ENCODE measurements at places on chromosomes 4 and X. TPM values are rescaled to one million over a fixed set of nuclear protein-coding genes. Genes with fewer than 3 reads are reported as not detected.

GRCh38 chr4:12672303-12672702 lies 811.8 kb downstream of the RAB28 start:
- H3K27me3 ChIP-seq, result no peaks in the 10 kb centered on the region
- H3K4me1 ChIP-seq, result no peaks in the 10 kb centered on the region
- no peaks in the 10 kb centered on the region for H3K36me3 ChIP-seq
- no peak overlapping the region for H3K4me3 ChIP-seq
- DNase-seq, result no peak
- no peak overlapping the region for H3K27ac ChIP-seq

- no peaks in the 10 kb centered on the region for H3K36me3 ChIP-seq
- no peaks in the 10 kb centered on the region for H3K4me1 ChIP-seq
- peak; percentile 93 for DNase-seq
- no peak overlapping the region for H3K27ac ChIP-seq
Observed at GRCh38 chr4:77652237-77652897, 46.7 kb downstream of the CXCL13 start.

GRCh38 chr4:48575964-48576363 lies 85.9 kb downstream of the ZAR1 start:
- no peak overlapping the region for H3K27ac ChIP-seq
- no peak overlapping the region for H3K4me3 ChIP-seq
- no peaks in the 10 kb centered on the region for H3K4me1 ChIP-seq

DNA sequence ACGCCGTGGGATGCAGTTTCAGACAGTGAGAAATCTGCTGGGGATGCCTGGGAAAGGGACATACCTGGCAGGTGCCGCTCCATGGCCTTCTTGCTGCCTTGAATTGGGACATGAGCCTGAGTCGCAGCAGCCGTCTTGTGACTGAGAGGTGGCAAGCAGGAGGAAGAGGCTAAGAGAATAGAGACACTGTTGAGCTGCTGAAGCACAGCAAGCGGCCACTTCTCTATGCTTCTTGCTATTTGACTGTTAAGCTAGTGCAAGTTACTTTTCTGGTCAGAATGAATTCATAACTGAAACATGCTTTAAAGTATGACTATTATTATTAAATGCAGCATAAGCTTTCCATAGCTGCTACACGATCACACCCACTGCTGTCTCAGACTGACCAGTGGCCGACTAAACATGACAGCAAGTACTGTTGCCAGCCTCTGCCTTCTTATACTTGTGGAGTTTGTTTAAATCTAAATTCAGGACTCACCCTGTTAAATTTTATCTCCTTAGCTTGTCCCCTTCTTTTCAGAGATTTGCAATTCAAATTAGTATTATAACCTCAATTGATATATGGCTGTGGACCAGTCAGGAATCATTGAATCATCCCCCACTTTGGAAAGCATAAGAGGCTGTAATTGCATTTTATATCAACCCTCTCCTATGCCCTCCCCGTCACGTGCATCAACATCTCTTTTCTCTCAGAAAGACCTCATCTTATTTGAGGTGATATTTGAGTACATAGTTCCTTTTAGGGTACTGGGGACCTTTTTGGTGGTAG lies 24.8 kb upstream of the ACSL1 start:
- DNase-seq, result no peak
- no peaks in the 10 kb centered on the region for H3K4me1 ChIP-seq
- no peaks in the 10 kb centered on the region for H3K27me3 ChIP-seq
- H3K4me3 ChIP-seq, result no peak overlapping the region
- H3K36me3 ChIP-seq, result no peaks in the 10 kb centered on the region

- DNase-seq, result no peak
- H3K4me3 ChIP-seq, result no peak overlapping the region
- H3K4me1 ChIP-seq, result peaks cover 4% of the 10 kb centered on the region
- H3K27ac ChIP-seq, result no peak overlapping the region
- H3K27me3 ChIP-seq, result no peaks in the 10 kb centered on the region
Observed at GRCh38 chr4:122845066-122845465, 18.4 kb downstream of the FGF2 start.

DNA sequence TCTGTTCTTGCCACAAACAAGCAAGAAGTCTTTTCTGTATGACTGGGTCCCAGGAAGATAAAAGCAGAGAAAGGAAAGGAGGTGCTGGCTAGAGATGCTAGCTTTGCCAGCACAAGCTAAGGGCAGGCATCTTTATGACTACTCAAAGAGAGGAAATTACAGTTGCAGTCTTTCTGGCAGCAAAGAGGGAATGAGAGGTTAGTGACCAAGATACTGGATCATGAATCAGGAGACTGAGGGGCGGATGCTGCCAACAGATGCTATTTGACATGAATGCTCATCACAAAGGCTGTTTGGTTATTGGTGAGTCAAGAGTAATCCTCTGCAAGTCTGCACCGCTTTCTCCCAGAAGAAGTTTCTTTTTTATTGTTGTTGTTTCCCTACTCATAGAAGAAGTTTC lies 5.5 kb upstream of the XIAP start:
- H3K4me3 ChIP-seq, result no peak overlapping the region
- H3K36me3 ChIP-seq, result no peaks in the 10 kb centered on the region
- no peak for DNase-seq
- H3K27ac ChIP-seq, result no peak overlapping the region
- H3K4me1 ChIP-seq, result no peaks in the 10 kb centered on the region
- H3K27me3 ChIP-seq, result no peaks in the 10 kb centered on the region

DNA sequence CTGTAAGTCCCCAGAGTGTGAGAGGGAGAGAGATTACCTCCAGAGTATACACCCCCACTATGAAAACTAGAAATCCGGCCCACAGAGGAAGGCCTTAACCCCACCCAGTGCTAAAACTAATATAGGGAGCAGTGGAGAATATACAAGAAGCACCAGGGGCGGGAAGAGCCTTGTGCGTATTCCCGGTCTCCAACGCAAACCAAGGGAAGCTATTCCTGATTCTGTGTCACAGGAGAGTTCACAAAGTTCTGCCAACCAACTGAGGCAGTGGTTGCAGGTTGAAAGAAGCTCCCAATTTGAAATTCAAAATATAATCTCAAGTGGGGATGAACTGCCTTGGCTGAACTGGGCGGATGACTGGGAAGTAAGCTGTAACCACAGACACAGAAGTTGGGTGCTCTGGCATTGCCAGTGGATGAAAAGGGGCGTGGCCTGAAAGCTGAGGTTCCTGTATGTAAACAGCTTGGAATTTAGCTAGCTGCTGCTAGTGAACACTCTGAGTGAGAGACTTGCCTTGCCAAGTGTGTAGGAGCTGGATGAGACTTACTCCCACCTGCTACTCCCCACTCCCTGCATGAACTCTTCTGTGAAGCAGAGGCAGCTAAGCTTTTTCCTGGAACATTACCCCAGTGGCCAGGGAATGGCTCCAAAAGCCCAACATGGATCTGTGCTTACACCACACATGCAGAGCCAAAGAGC lies 32.7 kb downstream of the ELF2 start:
- no peak overlapping the region for H3K4me3 ChIP-seq
- H3K36me3 ChIP-seq, result no peaks in the 10 kb centered on the region
- no peaks in the 10 kb centered on the region for H3K27me3 ChIP-seq

DNA sequence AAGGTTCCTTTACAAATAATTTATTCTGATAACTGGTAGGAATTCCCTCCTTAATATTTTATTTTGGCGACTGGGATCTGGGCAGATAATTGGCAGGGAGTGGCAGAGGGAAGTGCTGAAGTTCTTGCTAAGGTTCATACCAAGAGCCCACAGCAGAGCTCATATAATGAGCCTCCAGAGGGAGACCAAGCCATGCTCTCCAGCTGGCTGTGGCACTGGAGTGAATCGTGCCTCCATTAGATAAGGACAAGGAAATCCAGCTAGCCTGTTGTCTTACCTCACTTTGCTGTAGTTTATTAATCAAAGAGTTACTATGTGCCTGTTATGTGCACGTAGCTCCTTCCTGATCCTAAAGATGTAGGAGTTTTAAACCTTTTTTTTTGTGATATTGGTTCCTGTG lies 1.3 kb downstream of the ASB12 start:
- H3K4me3 ChIP-seq, result no peak overlapping the region
- H3K36me3 ChIP-seq, result no peaks in the 10 kb centered on the region
- H3K27me3 ChIP-seq, result no peaks in the 10 kb centered on the region
- DNase-seq, result no peak
- no peak overlapping the region for H3K27ac ChIP-seq
- no peaks in the 10 kb centered on the region for H3K4me1 ChIP-seq

SLC9A7 gene
- 6.9 TPM for total RNA-seq

PAGE2 gene
- not detected for total RNA-seq
